ENCODE measurements at places on chromosomes 12 and 14.

GRCh38 chr12:97513950-97514349, 51.3 kb downstream of the RMST start:
- no peak for DNase-seq

DNA sequence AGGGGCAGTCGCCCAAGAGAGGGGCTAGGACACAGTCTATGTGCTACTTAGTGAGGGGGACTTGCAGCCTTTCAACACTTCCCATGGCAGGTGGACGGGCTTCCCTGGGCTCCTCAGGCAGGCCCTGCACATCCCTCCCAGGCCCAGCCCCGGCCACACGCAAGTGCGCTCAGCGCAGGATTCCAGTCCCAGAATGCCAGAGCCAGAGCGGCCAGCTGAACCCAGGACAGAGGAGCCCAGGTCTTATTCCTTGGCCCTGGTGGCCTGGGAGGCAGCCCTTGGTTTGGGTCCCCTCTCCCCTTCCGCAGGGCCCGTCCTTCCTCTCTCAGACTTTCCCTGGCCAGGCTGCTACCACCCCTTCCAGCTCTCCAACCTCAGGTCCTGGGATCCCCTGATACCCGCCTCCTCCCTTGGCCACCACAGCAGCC, 12.0 kb downstream of the DLK1 start:
- DNase-seq, result no peak

GRCh38 chr14:22886500-22887259, 3.7 kb downstream of the REM2 start:
- DNase-seq, result peak; percentile 44

- no peak for DNase-seq
Measured at GRCh38 chr14:38003746-38004609, 203.7 kb upstream of the SSTR1 start.

GRCh38 chr14:103559766-103560165, 2.7 kb downstream of the BAG5 start:
- DNase-seq, result no peak

GRCh38 chr12:55226523-55226922, 5.7 kb downstream of the OR10A7 start:
- DNase-seq, result no peak

DNA sequence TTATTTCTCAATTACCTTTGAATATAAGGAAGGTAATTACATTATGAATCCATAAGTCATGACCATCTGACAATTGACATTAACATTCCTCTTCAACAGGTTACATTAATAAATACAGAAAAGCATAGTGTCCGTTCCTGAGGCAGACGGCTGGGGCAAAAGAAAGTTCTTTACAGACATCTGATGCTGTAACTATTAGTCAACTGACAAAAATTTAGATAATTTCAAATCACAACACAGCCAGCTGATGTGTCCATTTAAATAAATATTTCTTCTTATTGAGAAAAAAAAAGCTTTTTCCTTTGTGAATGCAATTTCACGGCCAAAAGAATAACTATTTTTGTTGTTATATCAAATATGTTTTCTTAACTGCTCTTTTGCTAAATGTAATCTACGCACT, 9.2 kb upstream of the PYROXD1 start:
- no peak for DNase-seq

GRCh38 chr12:52264435-52264825, 10.0 kb upstream of the KRT86 start:
- no peak for DNase-seq

DNA sequence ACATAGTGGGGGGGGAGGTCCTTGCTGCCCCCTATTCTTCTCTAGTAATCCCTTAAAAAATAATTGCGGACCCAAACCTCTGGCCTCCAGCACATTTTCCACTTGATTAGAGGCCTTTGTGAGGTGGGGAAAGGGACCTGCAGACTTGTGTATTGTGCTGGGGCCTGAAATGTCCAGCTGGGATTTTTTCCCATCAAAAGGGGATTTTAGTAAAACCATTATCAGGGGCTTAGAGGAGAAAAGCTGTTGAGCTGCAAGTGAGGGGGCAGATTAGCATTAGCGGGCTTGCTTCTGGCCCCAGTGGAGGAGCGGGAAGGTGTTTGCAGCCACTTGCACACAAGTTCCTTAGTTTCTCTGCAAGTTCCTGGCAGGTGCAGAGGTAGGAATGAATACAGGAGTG, 13.9 kb downstream of the FBXL14 start:
- no peak for DNase-seq

GRCh38 chr14:82500222-82500621, 966.6 kb upstream of the SEL1L start:
- DNase-seq, result no peak

DNA sequence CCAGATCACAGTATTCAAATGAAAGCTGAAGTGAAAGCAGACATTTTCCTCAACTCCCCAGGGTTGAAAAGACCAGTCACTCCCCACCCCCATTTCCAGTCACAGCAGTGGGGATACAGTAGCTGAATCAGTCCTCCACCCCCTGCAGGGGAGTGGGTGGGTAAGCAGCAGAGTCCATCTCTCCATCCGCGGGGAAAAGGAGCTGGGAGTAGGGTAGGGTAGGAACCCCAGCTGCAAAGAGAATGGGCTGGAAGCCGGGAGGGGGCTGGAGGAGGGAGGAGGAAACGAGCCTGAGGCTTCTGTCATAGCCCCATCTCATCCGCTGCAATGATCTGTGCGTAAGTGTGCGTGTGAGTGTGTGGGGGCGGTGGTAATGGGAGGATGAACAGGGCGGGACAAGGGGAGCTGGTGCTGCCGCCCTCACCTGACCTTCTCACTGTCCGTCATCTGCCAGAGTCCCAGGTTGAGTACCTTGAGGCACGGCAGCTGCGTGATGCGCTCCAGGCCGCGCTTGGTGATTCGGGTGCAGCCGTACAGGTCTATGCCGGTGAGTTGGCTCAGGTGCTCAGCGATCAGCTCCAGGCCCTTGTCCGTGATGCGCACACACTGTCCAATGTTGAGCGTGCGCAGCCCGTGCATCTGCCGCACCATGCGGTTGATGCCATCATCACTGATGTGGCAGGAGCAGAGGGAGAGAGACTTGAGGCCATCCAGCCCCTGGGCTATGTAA, 1.8 kb downstream of the FBXL14 start:
- DNase-seq, result no peak

DNA sequence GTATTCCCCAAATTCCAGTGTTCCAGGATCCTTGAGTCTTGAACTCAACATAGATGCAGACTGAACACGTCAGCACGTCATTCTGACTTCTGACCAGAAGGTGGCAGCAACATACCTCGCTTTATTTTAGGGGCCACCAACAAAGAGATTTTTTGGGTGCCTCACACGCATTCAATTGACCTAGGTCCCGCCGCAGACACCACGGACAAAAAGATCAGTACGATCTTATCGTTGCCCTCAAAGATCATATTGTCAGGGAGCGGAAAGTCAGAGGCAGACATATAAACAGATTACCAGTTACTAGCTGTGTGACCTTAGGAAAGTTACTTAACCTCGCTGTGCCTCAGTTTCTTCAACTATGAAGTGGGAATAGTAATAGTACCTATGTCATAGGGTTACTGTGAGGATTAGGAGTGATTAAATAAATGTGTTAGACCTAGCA, 6.5 kb upstream of the PRPH start:
- peak; percentile 18 for DNase-seq

DNA sequence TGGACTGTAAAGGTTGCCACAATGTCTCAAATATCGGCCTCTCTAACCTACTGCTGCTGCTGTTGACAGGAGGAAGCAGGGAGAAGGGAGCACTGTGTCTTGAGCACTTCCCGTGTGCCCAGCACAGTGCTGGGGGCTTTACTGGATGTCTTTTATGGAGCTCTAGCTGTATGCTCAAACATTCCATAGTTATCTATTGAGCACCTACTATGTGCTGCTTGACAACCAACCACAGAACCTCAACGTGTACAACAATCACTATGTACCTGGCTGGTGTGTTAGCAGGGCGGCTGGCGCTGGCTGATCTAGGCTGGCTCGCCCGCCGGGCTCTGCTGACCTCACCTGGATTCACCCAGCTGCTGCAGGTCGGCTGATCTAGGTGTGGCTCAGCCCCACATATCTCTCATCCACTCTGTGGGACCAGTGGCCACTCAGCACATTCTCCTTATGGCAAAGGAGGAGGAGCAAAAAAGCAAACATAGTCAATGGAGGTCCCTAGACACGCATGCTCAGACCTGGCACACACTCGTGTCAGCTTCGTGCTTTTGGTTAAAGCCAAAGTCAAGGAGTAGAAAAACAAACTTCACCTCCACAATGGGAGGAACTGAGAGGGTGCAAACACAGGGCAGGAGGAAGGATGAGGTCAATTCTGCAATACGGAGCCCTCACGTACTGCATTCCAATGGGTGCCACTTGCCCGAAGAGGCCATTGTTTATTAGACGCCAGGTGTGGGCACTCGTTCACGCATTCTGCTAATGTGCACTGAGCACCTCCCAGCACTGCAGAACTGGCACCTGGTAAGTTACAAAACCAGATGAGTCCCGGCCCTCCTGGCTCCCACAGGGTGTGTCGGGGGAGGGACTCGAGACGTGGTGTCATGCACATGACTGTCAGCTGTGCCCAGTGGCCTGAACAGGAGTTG, 147.2 kb downstream of the SCARB1 start:
- no peak for DNase-seq

GRCh38 chr12:63038713-63039100, 103.8 kb upstream of the PPM1H start:
- no peak for DNase-seq

- no peak for DNase-seq
Measured at GRCh38 chr12:22709292-22709691, 84.3 kb downstream of the ETNK1 start.

DNA sequence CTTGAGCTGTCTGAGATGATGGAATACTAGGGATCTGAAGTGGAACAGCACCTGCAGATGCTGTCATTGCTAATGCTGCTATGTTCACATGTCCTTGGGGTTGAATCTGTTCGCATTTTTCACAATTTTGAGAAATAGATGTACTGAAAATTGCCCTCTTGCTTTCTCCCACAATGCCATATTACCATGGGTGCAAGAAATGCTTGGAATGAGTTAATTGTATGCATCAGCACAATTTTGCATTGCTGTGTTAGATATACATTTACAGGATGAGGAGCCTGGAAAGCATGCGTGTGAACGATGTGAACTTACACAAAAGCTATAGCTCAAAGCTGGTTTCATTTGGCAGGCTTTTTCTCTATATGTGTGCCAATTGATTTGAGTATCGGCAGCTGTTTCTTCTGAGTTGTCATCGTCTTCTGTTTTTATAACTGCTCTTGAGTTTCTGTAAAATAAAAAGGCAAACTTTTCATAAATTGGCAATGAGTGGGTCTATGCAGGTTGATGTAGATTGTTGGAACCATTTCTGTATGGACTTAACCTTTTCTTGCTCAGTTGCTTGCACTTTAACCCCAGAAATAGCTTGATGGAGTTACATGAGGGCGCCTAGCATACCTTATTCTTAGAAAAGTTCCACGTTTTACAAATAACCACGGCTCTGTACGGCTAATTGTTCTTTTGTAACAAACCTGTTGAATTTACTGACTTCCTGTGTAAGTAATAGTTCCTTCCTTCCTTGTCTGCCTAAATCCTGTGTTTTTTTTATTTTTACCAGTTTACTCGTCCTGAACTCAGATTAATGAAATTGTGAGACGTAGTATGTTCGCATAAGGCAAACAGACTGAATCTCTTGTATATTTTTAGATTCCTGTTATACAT, 105.9 kb downstream of the FGD4 start:
- no peak for DNase-seq

DNA sequence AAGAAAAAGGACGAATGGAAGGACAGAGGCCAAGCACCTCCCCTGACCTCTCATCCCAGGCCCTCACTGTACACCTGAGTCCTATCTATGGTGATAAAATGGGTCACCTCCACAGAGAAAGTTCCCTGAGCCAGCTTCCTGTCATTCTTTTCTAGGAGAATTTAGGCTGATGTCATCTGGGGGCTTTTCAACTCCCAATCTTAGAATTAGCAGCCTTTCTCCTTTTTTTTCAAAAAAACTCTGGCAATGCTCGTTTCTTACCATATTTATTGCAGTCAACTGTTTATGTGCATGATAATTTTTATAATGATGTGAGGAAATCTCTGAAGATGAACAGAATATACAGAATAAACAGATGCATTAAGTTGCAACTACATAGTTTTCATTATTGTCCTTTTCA, 177.6 kb downstream of the SNAPC1 start:
- DNase-seq, result no peak

DNA sequence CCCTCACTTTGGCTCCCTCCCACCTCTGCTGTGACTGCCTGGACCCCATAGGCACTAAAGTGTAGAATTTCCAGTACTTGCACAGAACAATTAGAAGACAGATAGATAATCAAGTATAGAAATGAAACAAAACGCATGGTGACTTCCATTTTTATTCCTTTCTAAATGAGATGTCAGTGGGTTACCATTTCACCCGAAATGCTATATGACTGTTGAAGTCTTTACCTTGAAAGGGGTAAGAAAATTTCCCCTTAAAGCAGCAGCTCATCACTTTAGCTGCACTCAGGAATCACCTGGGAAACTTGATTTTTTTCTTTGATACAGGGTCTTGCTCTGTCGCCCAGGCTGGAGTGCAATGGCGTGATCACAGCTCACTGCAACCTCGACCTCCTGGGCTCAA, 12.5 kb upstream of the KSR2 start:
- DNase-seq, result no peak

DNA sequence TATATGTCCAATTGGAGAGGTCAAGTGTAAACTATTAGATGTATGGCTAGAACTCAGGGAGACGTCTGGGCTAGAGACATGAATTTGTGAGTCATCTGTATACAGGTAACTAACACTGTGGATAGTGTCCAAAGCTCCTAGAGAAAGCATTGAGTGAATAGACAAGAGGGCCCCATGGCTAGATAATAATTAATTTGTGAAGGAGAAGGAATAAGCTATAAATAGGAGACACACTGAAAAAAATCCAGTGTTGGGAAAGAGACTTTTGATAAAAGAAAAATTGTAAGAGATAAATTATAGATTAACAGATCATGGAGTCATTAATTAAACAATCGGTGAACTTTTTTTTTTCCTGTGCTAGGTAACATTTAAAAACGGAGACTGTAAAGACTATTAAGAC, 326.6 kb upstream of the PRICKLE1 start:
- no peak for DNase-seq

GRCh38 chr12:75489613-75490210, 9.2 kb downstream of the GLIPR1 start:
- DNase-seq, result no peak

DNA sequence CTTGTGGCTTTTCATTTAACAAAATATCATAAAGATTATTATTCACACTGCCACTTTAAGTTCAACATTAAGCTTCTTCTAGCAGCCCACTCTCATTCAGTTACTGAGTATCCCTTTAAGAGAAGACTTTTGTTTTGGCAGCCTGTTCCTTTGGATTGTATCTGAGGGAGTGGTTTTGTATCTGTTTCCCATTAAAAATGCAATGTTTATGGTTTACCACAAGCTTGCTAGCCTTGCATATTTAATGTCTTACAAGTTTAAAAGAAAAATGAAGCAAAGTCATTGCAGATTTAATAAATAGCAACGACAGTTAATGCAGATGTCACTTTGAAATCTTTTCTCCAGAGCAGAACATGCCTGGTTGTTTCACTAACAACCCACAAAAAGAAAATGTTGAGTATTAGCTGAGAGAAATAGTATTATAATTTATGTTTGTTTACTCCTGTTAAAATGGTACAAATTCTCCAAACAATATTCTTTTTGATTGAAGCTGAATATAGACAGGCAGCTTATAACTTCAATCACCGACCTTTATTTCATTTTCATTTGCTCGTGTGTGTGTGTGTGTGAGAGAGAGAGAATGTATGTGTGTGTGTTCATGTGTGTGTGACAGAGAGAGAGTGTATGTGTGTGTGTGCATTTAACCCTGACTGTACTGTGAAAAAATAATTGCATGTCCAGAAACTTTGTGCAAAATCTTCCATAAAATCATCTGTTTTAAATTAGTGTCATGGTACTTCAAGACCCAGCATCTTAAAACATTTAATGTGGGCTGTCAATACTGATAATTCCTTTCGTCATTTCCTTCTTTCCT, 1.8 kb downstream of the DCN start:
- no peak for DNase-seq

All from stimulated activated CD4-positive, alpha-beta T cell treated with anti-CD3 and anti-CD28 coated beads, Interleukin-1b, Interleukin-23, amount 100 ng/mL, for 1 hour (primary cell).